ENCODE measurements at places on chromosomes 6 and 20. TPM values are rescaled to one million over a fixed set of nuclear protein-coding genes. Genes with fewer than 3 reads are reported as not detected.

The ADGB gene
- not detected for total RNA-seq

The SLC32A1 gene
- not detected for total RNA-seq

The MUCL3 gene
- total RNA-seq, result not detected

The SAPCD1 gene
- 0.59 TPM for total RNA-seq

The HNF4A gene
- not detected for total RNA-seq

- H3K27ac ChIP-seq, result no peak overlapping the region
- H3K4me3 ChIP-seq, result no peak overlapping the region
- no peaks in the 10 kb centered on the region for H3K27me3 ChIP-seq
- no peak for DNase-seq
Observed at GRCh38 chr6:39816747-39817146, 24.6 kb downstream of the DAAM2 start.

- no peak for DNase-seq
- no peaks in the 10 kb centered on the region for H3K4me1 ChIP-seq
- no peaks in the 10 kb centered on the region for H3K36me3 ChIP-seq
- no peak overlapping the region for H3K4me3 ChIP-seq
- H3K27ac ChIP-seq, result no peak overlapping the region
- no peaks in the 10 kb centered on the region for H3K27me3 ChIP-seq
Observed at GRCh38 chr6:128690063-128690462, 169.7 kb upstream of the PTPRK start.

DNA sequence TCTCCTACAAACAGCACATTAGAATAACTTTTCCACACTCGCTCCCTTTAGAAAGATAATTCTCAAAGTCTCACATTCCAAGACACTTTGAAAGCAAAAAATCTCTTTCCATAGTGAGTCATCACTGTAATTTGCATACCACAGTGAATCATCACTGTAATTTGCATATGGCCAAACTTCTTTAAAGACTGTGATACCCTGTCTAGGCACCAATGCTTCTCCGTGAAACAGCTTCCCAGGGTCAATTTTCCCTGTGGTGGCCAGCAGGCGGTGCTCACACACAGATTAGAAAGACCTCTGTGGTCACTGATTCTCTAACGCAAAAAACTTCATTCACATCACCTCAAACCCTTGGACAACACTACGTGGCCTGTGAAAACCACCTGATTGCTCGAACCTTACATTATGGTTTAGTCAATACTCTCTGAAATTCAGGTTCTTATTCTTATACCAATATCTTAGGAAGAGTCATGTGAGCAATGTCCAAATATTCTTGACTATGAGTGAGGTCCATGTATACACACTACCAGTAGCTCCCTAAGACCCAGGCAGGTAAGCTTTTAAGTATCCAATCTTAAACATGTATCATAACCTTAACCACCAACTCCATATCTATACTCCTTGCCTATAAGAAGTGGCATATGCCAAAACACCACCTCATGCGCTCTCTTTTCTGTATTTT is 78.5 kb upstream of the PHACTR1 start:
- no peak overlapping the region for H3K4me3 ChIP-seq
- peaks cover 3% of the 10 kb centered on the region for H3K4me1 ChIP-seq
- peaks cover 1% of the 10 kb centered on the region for H3K27me3 ChIP-seq
- H3K36me3 ChIP-seq, result no peaks in the 10 kb centered on the region
- no peak overlapping the region for H3K27ac ChIP-seq

DNA sequence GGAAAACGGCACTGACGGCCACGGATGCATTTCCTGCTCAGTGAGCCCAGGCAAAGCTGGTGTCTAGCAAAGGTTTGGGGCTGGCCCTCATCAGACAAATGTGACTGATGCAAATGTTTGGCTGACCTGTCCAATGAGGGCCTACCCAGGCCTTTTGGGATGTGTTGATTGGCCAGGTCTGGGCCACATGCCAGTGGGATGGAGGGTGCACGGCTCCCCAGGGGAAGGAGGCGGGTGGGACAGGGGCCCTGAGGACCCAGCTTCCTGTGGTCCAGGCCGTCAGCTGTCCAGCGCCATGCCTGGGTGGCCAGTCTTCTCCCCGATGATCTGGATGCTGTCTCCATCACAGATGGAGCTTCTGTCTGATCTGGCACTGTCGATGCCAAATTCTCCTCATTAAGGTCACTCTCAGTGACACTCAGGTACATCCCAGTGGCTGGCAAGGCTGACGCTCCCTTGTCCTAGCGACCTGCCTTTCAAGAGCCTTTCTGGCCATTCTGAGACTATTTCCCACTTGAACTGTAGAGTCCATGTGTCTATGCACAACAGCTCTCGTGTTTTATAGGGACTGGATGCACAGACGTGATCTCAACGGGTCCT is 43.0 kb downstream of the NTSR1 start:
- H3K4me1 ChIP-seq, result no peaks in the 10 kb centered on the region
- no peaks in the 10 kb centered on the region for H3K36me3 ChIP-seq
- H3K4me3 ChIP-seq, result no peak overlapping the region
- H3K27ac ChIP-seq, result no peak overlapping the region
- H3K27me3 ChIP-seq, result peaks cover 5% of the 10 kb centered on the region
- peak; percentile 64 for DNase-seq

DNA sequence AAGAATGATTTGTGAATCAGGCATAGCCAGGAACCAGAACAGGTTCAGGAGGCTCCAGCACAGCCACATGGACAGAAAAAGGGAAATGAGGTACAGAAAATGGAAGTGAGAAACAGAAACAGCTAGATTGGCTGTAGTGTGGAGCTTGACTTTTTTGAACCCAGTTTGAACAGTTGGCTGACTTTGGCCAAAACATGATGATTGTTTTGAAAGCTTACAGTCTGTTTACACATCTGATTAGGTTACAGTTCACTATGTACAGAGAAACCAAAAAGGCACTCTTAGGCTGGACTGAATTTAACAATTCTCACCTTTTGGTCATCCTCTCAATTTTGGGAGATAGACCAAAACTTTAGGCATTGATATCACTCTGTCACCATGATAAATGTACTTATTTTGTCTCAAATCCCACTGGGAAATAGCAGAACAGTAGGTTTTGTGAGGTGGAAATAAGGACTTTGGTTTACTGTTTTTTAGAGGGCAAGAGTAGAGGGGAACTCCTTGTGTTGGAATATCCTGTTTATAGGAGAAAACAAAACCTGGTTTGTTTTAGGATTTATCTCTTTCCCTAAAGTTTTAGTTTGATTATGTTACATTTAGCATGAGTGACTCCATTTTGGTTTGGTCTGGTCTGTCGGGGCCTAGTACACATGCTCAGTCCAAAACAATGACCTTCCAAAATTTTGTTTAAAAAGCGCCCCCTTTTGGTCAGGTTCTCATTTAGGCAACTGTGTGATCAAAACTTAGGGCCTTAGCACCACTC is 123.1 kb downstream of the OLIG3 start:
- no peak overlapping the region for H3K4me3 ChIP-seq
- no peak for DNase-seq
- no peaks in the 10 kb centered on the region for H3K36me3 ChIP-seq
- H3K27ac ChIP-seq, result no peak overlapping the region
- no peaks in the 10 kb centered on the region for H3K27me3 ChIP-seq
- no peaks in the 10 kb centered on the region for H3K4me1 ChIP-seq

GRCh38 chr20:60977901-60978300 is 274.2 kb upstream of the CDH4 start:
- no peak overlapping the region for H3K27ac ChIP-seq
- DNase-seq, result no peak
- H3K36me3 ChIP-seq, result no peaks in the 10 kb centered on the region
- H3K4me1 ChIP-seq, result no peaks in the 10 kb centered on the region
- H3K4me3 ChIP-seq, result no peak overlapping the region
- no peaks in the 10 kb centered on the region for H3K27me3 ChIP-seq

- H3K4me1 ChIP-seq, result no peaks in the 10 kb centered on the region
- no peaks in the 10 kb centered on the region for H3K36me3 ChIP-seq
- H3K27me3 ChIP-seq, result no peaks in the 10 kb centered on the region
- no peak for DNase-seq
- H3K4me3 ChIP-seq, result no peak overlapping the region
Observed at GRCh38 chr20:53814060-53814459, 220.4 kb upstream of the ZNF217 start.

GRCh38 chr6:107667790-107668189 is 156.3 kb downstream of the SCML4 start:
- H3K36me3 ChIP-seq, result no peaks in the 10 kb centered on the region
- H3K4me3 ChIP-seq, result no peak overlapping the region
- H3K4me1 ChIP-seq, result peaks cover 24% of the 10 kb centered on the region

- peaks cover 77% of the 10 kb centered on the region for H3K4me1 ChIP-seq
- no peaks in the 10 kb centered on the region for H3K27me3 ChIP-seq
- peak overlapping the region; percentile 97 for H3K27ac ChIP-seq
- no peak for DNase-seq
- H3K36me3 ChIP-seq, result no peaks in the 10 kb centered on the region
Observed at GRCh38 chr20:23144856-23145255, 58.7 kb upstream of the CD93 start.

- no peak overlapping the region for H3K27ac ChIP-seq
- H3K27me3 ChIP-seq, result no peaks in the 10 kb centered on the region
- no peak overlapping the region for H3K4me3 ChIP-seq
- no peaks in the 10 kb centered on the region for H3K36me3 ChIP-seq
- no peak for DNase-seq
Observed at GRCh38 chr6:20709451-20709850, 175.2 kb downstream of the CDKAL1 start.

DNA sequence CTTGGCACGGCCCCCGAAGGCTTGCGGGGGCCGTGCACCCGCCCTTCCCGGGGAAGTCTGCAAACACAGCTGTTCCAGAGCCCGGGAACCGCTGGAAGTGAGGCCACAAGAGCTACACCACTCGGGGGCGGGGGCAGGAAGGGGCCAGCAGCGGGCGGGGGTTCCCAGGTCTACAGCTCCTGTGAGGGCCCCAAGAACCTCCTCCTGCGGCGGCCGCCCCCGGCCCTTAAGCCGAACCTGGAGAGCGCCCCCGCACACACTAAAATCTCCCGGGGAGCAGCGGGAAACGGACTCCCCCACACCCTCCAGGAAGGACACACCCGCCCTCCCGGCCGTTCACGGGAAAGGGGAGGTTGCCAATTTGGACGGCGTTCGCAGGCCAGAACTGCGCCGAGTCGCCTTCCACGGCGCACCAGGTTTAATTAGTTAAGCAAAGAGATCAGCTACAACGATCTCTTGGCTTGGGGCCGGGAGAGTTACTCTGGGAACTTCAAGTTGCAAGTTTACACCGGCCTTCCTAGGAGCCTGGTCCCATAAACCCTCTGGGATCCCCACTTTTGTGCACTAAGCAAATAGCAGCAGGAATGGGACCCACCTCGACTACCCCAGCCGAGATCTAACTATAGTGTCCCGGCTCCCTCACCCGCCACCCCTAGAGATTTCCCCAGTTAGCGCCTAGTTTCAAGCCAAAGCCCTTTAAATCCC is 1.7 kb downstream of the JAG1 start:
- H3K27ac ChIP-seq, result peak overlapping the region; percentile 97
- H3K4me1 ChIP-seq, result peaks cover 34% of the 10 kb centered on the region
- no peaks in the 10 kb centered on the region for H3K27me3 ChIP-seq
- H3K36me3 ChIP-seq, result peaks cover 20% of the 10 kb centered on the region
- H3K4me3 ChIP-seq, result peak overlapping the region; percentile 97

DNA sequence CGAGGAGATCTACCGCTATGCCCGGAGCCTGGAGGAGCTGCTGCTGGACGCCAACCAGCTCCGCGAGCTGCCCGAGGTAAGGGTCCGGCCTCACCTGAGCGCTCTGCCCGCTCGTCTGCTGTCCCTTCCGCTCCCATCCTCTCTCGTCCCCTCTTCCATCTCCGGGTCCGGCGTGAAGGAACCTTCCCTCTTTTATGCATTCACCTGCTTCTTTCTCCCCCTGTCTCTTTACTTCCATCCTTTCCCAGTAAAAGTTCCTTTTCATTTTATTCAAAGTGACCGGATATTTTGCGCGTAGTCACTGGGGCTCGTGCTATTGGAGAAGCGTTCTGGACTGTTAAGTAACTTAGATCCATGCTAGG is 516 bp downstream of the LRRC1 start:
- H3K27me3 ChIP-seq, result peaks cover 23% of the 10 kb centered on the region
- DNase-seq, result peak; percentile 73
- no peak overlapping the region for H3K27ac ChIP-seq

DNA sequence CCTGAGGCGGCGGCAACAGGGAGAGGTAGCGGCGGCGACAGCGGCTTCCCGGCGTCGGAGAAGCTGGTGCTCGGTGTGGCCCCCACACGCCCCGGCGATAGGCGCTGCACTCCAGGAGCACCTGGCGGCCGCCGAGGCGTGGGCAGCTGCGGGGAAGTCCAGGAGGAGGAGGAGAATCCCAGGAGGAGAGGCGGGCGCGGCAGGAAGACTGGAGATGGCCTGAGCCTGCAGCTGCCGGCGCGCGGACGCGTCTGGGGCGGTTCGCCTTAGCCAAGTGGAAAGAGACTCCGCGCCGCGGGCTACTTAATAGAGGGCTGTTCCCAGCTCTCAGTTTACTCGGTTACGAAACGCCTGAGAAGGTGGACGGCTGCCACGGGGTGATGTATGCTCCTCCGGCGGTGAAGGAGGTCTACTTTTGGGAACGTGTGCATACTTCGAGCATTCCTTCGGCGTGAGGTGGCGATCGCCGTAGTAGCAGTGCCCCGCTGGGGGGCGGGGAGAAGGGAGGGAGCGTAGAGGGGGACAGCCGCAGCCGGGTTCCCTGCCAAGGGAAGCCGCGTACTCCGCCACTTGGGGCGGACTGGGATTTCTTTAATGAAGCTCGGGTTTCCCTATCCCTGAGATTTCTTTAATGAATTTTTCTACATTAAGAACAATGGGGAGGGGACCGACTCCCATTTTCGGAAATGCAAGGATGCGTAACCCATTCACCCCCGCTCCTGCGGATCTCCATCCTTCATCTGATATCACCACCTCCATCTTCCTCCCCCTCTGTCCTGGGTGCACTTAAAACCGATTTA is at the start of gene COL12A1:
Gene COL12A1, minus strand, starts transcription at position 278 of the 800 bp plus-strand sequence. CDS start 3,261 bp downstream, outside the sequence.
- peak; percentile 96 for DNase-seq
- H3K4me3 ChIP-seq, result peak within 1 kb of the TSS; percentile 95
- peaks cover 20% of the 10 kb centered on the region for H3K36me3 ChIP-seq
- H3K4me1 ChIP-seq, result peaks cover 38% of the 10 kb centered on the region
- H3K27me3 ChIP-seq, result no peaks in the 10 kb centered on the region

DNA sequence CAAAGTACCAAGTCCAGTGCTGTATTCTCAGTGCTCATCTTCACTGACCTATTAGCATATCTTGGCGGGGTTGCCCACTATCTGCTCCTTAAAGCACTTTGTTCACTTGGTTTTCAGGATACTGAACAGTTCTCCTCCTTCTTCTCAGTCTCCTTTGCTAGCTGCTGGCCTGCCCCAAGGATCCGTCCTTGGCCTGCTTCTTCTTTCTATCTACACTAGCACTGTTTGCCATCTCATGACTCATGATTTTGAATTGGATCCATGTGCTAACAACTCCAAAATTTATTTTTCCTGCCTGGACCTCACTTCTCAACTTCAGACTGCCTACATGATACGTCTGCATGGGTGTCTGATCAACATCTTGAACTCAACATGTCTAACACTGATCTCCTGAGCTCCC is 15.5 kb downstream of the TPD52L1 start:
- peak; percentile 64 for DNase-seq
- peaks cover 12% of the 10 kb centered on the region for H3K4me1 ChIP-seq
- no peaks in the 10 kb centered on the region for H3K27me3 ChIP-seq
- no peak overlapping the region for H3K27ac ChIP-seq
- H3K36me3 ChIP-seq, result no peaks in the 10 kb centered on the region
- no peak overlapping the region for H3K4me3 ChIP-seq
